ENCODE measurements at places on chromosomes 5 and 9.
A peak's percentile ranks its signal among the peaks of the same experiment; 100 is the strongest.

DNA sequence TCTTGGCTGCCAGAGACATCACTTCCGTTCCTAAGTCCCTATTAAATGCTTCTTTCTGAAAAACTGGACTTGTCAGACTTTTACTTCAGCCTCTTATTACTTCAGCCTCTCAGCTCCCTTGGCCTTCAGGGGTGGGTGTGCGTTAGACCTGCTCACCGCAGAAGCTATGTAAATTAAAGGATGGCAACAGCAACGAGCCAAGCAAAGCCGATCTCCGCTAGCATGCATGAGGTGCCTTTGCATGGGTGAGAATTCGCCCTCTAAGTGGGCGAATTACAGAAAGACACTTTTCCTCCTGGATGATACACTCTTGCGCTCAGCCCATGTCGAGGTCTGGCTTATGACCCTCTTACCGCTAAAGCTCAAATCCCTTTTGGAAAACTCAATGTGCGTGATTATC, 10.9 kb upstream of the IL3 start:
- ATAC-seq = no peak

- peak; percentile 68 for ATAC-seq
Measured at GRCh38 chr5:93532370-93532769, 48.6 kb downstream of the NR2F1-AS1 start.

- ATAC-seq = peak; percentile 97
Measured at GRCh38 chr5:168851902-168852321, 272.7 kb upstream of the PANK3 start.

GRCh38 chr9:112849363-112849922, 41.2 kb downstream of the SLC46A2 start:
- no peak for ATAC-seq

GRCh38 chr5:172901012-172901780, 58.0 kb upstream of the RPL26L1 start:
- peak; percentile 61 for ATAC-seq

DNA sequence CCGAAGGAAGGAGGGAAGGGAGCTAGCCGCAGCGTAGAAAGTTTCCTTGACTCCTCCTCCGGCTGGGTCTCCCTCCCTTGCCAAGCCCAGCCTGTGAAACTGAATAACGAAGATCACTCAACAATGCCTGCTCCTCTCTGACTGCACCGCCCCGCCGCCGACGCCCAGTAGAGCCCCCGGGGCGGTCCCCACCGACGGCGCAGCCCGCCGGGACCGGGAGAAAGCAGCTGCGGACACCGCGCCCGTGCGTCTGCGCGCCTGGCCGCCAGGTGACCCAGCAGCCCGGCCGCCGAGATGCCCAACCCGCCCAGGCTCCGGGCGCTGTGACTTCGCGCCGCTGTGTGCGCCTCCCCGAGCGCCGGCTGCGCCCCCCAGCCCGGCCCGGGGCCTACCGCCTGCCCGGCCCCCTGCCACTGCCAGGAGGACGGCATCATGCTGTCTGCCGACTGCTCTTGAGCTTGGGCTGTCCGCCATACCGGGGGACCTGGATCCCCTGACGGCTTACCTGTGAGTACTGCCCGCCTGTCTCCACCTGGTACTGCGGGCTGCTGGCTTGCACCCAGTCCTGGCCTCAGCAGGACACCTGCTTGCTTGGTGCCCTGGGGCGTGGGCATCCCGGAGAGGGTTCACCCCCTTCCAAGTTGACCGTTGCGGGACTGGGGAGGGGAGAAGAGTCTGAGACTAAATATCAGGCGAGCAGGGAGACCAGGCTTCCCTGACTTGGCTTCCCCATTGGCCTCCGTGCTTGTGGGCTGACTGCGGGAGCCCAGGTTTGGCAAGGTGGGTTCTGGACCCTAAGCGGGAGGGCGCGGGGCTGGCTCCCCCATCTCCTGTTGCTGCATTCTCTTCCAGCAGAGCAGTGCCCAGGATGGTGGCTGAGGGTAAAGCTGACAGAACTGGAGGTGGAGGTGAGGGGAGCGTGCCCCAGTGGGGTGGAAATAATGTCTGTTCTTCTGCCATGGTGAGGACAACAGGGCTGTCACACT, 26.2 kb upstream of the SPTLC1 start:
- peak; percentile 73 for ATAC-seq

DNA sequence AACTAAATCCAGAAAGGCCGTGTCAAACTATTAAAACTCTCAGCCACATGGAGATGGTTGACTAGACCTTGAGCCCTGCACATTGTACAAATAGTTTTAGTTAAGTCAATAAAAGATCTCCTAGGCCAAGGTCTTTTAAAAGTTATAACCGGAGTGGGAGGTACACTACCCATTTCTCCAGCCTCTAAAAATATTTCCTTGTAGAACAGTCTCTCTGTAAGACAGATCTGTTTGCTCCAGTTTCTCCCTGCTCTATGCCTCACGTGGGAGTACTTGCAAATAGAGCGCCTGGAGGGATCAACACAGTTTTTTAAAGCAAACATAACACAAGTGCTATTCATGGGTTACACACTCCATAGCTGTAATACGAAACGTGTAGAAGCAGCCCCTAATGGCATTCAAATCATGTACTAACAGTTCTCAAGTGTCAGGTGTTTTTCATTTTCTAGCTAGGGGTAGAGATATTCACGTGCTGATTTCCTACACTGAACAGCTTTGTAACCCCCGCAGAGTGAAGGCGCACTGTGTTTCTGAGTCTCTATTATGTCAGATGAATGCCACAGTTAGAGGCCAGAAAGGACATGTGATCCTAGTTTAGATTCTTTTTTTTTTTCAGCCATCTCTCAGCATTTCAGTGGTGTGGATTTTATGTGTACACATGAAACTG, 703.4 kb upstream of the GRAMD2B start:
- ATAC-seq = peak; percentile 96

GRCh38 chr5:96455789-96456188, 22.7 kb upstream of the PCSK1 start:
- no peak for ATAC-seq

Measured in motor neuron (in vitro differentiated cells).